Esophagus (tissue), 2 donors: ENCODE measurements at places on chromosomes 6 and 20. TPM values are rescaled to one million over a fixed set of nuclear protein-coding genes. Genes with fewer than 3 reads are reported as not detected.

The SLC22A7 gene
- polyA plus RNA-seq, result not detected

The COL9A3 gene
- 3.8 TPM for polyA plus RNA-seq

The SPTLC3 gene
- 3.5 TPM for polyA plus RNA-seq

The MAPK13 gene
- polyA plus RNA-seq, result 91.8 TPM

The PTK6 gene
- 80.1 TPM for polyA plus RNA-seq

The HLA-DMA gene
- polyA plus RNA-seq, result 14.4 TPM

The RAET1L gene
- polyA plus RNA-seq, result 75.3 TPM
